Epithelial cell of prostate (primary cell): ENCODE measurements at places on chromosomes 1 and 21.

GRCh38 chr1:9278116-9278515, 14.6 kb upstream of the SPSB1 start:
- no peak for DNase-seq

GRCh38 chr1:53417074-53417511, 42.1 kb upstream of the DMRTB1 start:
- no peak for DNase-seq

- no peak for DNase-seq
Measured at GRCh38 chr21:37356706-37357105, 9.9 kb upstream of the DYRK1A start.

DNA sequence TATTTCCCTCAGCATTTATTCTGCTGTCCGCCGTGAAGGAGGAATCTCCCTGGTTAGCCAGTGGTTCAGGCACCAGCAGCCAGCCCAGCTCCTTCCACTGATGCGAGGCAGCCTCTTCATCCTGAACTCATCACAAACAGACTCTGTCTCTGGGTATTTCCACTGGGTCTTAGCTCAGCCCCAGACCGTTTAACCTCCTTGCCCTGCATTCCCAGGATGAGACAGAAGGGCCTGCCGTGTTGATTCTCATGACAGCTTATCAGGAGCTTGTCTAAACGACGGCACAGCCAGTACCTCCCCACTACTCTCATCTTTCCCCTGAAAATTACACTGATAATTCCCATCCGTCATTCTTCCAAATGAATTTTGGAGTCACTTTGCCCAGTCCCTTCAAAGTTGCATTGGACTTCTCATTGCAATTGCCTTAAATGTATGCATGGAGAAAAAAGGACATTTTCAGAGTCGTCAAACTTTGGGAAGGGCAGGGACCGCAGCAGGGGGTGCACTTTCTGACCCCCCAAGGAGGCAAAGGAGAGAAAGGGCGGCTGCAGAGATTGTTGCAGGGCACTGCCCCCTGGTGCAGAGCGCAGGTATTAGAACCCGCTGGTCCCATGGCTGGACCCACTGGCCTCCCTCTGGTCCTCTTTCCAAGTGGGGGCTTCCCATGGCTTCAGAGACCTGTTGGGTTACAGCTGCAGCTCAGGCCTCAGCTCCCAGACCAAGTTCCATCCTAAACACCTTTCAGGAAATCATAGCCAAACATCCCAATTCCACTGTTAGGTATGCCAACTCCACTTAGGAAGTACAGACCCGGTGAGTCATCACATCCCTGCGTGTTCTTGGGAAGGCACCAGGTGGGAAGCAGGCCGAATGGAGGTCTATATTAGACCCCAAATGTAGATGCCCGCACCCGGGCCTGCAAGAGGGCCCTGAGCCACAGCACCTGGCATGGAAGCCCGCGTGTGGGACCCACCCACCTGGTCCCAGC, 3.7 kb upstream of the MEGF6 start:
- DNase-seq = no peak
